ENCODE measurements at places on chromosomes 5 and 9.

DNA sequence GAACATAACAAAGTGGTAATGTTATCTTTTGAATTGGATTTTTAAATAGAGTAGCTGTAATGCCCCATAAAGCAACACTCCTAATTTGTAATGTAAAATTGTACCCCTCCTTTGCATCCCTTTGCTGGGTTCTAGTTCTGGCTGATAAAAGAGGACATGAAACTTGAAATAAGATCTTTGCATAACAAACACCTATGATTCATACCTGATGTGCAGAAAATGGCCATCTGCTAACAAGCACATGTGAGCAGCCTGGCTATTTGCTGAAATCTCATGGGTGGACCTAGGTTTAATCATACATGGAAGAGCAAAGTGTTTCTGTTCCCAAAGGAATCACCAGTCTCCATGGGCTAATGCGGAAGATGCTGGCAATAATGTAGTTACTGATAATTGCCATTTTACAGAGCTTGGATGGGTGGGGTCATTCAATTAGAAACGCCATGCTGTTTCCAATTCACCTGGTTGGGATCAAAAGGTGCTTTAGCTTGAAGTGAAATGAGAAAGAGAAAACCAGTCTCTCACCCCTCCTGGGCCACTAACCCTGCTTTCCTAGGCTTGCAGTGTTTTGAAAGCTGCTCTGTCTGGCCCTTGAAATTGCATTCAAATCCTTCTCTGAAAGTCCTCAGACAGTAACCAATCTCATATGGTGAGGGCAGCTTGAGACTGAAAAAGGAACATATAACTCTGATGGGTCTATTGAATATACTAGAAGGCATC is 585.1 kb downstream of the TLE4 start:
- DNase-seq, result no peak

- DNase-seq, result no peak
These were observed 10.2 kb upstream of the LCN15 start for GRCh38 chr9:136774416-136775045.

- no peak for DNase-seq
These were observed 54.4 kb upstream of the SH3PXD2B start for GRCh38 chr5:172508471-172509404.

DNA sequence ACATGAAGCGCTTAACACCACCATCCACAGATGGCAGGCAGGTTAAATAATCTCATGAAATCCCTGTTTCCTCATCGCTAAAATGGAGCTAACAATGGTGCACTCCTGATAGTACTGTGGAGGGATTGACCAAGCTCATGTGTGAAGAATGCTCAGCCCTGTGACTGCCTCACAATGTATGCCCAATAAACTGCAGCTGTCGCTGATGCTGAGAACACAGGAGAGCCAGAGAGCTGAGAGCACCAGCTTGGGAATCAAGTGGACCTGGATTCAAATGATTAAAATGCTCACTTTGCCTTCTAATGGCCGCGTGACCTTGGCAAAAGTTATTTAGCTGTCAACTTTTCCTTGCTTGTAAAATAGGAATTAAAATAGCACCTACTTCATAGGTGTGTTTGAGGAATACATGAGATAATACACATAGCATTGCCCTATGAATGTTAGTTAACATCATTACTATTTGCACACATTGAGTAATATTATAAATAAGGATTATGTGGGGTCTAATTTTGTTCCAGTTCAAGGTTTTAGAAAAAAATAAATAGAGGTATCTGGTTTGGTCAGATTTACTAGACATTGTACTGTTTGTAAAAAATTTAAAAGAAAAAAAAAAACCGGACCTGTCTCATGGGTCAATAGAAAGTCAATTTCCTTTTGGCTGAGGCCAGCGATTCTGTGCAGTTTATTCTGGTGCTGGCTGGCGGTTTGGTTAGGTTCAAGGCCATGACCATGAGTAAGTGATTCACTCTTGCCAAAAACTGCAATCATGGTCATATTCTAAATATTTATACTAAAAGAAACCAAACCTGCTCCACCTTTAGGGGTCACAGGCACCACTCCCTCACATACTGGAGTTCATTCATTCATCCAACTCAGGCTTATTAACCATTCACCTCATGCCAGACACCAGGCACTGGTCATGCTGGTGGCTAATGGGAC is 101.3 kb downstream of the SH3TC2 start:
- no peak for DNase-seq

DNA sequence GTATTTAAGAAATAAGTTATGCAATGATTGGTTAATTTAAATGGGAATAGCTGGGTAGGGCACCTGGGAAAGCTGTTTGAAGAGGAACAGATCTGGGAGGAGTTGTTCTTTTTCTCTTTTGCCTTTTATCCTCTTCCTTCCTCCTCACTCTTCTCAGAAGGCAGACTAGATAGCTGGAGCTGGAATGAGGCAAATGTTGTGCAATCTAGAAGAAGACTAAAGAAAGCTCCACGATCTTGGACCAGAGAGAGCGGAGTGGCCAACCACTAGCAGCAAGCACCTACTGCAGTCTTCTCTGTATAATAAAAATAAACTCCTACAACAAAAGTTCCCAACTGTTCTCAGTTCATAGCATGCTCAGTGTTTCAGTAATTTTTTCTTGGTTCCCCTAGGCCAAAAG is 19.3 kb downstream of the GLIS3 start:
- no peak for DNase-seq

GRCh38 chr9:77063645-77064285 is 44.3 kb downstream of the FOXB2 start:
- no peak for DNase-seq

DNA sequence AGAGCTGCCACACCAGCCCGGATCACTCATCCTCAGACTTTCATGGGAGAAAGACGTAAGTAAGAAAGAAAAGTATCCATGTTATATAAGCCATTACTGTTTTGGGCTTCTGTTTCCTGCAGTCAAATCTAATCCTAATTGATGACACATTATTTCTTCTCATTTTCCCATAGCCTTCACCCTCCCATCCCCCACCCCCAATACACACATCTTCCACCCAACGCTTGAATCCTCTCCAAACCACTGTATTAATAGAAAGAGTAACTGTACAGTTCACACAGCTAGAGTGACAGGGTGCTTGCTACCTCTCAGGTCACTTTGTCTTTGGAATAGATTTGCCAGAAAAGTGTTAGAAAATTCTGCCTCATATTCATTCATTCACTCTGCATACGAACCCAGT is 69.3 kb upstream of the IL17B start:
- no peak for DNase-seq

DNA sequence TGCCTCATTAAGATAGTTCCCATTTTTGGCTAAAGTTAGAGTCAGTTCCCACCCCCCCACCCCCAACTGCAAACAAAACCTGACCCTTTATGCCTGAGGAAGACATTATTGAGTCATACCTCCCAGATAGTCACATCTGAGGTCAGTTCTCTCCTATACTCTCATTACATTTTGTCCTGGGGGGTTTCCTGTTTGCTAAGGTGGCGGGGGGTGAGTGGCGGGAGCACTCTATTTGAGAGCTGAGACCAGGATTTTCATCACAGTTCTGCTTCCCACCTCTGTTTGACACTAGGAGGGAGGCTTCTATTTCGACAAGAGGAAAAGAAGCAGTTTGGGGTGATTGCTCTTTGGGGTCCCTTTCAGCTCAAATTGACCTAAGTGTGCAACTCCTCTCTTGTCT is 59.4 kb upstream of the ICE1 start:
- no peak for DNase-seq

- DNase-seq, result no peak
These were observed 3.7 kb downstream of the MTRR start for GRCh38 chr5:7872517-7873130.

DNA sequence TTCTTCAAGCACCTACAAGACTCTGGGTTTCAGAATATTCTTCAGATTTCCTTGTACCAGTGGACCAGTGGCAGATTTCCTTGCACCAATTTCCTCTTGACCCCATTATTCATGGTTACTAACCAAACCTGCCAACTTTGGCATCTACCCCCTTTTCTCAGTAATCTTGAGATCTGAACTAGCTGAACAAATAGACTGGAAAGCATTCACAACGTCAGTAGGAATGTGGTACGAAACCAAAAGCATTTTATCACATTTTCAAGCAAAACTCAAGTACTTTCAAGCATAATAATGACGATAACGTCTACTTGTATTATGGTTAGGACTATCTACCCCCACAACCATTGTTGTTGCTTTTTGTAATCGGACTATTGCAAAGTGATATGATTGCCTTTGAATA is 1217.3 kb downstream of the PTPRD start:
- DNase-seq, result no peak

DNA sequence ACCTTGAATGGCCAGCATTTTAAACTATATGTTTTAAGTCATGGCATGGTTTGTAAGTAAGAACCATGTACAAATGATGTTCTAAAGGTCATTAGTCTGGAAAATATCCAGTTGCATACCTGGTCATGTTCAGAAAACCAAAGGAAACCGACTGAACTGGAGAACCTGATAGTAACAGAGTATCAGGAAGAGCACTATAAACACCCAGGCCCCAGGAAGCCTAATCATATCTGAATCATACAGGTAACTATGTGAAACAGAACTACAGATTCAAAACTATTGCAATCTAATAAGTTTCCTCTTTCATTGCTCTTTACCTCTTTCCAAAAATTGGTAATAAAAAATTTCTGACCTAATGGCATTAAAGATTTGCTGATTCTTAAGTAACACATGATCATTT is 500.3 kb downstream of the ARHGEF28 start:
- DNase-seq, result no peak

GRCh38 chr9:117656002-117656401 is 48.2 kb upstream of the TLR4 start:
- DNase-seq, result no peak

DNA sequence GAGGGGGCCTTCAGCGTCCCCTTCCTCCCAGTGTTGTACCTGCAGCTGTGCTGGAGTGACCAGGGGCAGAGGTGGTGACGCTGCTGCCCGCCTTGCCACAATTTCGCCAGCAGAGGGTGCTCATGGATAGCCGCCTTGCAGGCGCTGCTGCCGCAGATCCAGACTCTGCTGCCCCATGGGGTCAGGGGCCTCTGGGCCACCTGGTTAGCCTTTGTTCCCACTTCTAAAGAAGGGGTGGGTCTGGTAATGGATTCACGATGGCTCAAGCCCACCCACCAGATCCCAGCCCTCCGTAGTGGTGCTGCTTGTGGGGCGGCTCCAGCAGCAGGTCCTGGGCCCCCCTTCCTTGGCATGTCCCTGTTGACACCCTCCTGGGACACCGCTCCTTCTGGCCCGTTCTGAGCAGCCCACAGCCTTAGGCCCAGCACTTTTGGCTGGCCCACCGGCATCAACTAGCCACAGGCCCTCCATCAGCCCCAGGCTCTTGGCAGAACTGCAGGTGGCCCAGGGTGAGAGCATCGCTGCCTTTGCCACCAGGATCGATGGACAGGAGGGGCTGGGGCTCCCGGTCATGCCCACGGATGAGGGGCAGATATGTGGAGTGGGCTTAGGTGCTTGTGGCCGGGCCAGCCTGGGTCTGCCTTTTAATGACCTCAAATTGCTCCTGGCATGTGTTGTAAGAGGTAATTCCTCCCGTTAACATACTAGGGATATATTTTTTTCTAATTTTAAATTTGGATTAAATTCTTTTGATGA is 57.2 kb downstream of the COL5A1 start:
- peak; percentile 68 for DNase-seq

DNA sequence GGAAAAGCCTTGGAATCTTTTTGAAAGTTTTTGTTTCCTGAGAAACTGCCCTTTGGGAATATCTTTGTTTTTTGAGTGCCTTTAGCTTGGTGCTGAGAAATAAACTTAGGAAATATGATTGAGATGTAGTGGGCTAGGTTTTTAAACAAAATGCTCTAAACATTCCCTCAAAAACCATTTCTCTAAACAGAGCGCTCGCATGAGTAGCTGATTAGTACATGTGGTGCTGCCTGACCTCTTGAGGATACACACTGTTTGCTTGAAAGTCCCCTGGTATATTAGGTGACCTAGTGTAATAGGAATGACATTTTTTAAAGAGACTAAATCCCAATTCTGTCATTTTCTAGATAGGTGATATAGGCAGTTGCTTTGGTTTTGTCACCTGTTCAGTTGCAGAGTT is 132.3 kb downstream of the ADAMTSL1 start:
- DNase-seq, result no peak

Data from COLO829 (cell line).